ENCODE measurements at places on chromosomes 16 and 17.

DNA sequence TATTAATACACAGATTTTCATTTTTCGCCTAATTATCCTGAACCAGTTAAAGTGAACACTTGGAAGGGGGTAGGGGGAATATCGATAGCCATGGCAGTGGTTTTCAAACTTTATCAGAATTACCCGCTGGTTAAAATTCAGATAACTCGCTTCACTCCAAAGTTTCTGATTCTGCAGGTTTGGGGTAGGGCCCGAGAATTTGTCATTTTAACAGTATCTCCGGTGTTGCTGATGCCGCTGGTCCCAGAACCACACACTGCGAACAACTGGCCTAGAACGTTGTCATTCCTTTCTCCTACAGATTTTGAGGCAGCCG lies 313 bp upstream of the NSRP1 start:
- DNase-seq = no peak

DNA sequence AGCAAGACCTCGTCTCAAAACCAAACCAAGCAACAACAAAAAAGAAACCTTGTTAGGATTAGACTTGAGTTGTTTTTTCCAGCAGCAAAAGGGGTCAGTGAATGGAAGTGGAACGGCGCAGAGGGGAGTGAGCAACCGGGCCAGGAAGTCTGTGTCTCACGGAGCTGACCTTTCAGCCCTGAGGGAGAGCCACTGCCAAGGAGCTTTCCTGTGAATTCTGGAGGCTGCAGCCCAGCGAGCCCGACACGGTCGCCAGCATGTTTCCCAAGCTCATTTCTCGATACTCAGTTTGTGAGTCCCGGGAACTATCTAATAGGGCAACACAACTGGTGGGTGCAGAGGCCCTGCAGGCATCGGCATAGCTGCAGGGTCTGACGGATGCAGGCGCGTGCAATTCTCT lies 19.6 kb downstream of the TELO2 start:
- DNase-seq = no peak

GRCh38 chr17:76272541-76273444 lies 7.6 kb downstream of the UBALD2 start:
- DNase-seq = no peak

DNA sequence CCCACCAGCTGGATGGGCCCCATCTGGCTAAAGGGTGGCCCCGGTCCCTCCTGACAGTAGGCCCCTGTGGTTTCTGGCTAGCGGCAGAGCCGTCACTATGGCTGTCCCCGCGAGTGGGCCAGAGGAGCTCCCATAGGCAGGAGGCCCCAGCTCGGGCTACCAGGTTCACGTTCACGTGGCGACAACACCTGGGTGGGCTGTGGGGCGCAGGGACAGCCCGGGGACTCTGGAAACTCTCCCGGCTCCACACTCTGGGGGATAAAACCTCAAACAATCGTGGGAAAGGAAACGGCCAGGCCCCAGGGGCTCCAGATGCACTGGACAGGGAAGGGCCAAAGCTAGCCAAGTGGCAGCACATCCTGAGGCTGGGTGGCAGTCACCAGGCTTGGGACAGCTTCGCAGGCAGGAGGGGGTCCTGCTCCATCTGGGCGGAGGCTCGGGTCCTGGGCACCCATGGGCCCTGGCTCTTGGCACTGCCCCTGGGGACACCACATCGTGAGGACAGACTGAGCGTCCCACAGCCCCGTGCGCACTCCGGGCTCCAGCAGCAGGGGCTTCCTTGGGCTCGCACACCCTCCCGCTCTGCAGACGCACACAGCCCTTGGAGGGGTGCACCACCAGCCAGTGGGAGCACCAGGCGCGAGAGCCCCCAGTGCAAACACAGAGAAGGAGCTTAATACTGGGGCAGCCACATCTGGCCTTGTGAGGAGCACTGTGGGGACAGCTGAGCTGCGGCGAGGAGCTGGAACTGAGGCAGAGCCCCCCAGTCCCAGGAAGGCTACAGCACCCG lies 4.4 kb downstream of the RNF166 start:
- DNase-seq = no peak

DNA sequence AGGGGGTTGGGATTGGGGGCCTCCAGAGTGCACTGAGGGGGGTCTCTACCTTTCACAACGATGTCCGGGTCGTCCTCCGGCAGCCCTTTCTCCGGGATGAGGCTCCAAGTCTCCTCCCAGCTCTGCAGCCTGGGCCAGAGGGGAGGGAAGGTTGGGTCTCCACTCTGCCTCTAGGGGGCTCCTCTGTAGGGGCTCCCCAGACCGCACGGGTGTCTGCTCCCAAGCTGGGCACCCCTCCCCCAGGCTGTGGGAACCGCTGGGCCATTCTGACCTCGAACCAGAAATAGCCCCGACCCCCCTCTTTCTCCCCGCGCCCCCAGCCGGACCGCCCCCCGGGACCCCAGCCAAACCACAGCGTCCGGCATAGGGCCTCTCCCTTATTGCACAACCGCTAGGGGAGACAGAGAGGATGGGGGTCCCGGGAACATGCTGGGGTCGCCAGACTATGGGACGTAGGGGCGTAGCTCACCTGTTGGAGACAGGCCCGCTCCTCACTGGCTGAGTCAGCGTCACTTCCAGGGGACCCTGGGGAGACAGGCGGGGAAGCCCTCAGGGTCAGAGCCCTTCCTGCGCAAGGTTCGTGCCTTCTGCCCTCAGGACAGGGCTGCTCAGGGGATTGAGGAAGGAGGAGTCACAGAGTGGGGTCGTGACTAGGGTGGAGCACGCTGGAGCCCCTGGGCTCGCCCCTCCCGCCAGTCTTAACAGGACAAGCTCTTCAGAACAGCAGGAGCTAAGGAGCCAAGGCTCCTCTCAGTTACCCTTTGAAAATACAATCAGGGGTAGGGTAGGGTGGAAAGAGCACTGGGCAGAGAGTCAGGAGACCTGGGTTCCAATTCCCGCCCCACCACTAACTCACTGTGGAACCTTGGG lies 2.7 kb downstream of the PLEKHH3 start:
- DNase-seq = no peak

- DNase-seq = no peak
Observed at GRCh38 chr16:2841606-2842339, 11.7 kb downstream of the ZG16B start.

- DNase-seq = no peak
Observed at GRCh38 chr17:45090711-45091110, 29.6 kb downstream of the NMT1 start.

DNA sequence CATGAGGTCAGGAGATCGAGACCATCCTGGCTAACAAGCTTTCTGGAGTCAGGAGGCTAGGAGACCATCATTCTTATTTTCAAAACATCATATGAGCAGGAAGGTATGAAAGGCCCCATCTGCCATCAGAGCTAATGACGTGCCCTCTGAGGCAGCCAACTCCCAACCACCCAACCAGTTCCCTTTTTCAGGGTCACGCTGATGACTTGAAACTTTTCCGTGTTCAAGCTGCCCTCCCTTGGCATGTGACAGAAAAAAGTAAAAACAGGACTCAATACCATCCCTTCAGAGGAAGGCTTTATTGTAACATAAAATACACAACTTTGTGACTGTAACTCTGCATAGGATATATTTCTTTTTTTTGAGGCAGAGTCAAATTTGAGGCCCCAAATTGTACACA lies 4.6 kb upstream of the GHDC start:
- DNase-seq = no peak

- no peak for DNase-seq
Observed at GRCh38 chr16:90020260-90020837, 1.1 kb upstream of the DBNDD1 start.

DNA sequence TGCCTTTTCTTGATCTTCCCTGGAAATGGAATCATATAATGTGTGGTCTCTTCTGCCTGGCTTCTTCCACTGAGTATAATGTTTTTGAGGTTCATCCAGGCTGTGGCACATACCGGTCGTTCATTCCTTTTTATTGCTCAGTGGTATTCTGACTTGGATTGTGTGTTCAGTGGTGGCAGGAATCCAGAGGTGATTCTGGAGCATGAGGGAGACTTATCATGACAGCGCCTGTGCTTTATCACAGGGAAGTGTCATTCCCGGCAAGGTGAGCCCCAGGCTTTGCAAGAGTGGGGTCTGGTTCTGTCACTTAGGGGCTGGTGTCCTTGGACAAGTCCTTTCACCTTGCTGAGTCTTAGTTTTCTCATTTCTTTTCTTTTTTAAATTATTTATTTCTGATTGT lies 53.0 kb downstream of the IRX3 start:
- no peak for DNase-seq

DNA sequence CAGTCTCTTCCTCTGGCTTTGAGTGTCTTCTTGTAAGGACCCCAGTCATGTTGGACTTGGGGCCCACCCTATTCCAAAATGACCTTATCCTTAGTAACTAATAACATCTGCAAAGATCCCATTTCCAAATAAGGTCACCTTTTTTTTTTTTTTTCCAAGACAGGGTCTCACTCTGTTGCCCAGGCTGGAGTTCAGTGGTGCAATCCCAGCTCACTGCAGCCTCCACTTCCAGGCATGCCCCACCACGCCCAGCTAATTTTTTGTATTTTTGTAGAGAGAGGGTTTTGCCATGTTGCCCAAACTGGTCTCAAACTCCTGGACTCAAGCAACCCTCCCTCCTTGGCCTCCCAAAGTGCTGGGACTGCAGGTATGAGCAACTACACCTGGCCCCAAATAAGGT lies 118.8 kb upstream of the GSE1 start:
- DNase-seq = no peak

DNA sequence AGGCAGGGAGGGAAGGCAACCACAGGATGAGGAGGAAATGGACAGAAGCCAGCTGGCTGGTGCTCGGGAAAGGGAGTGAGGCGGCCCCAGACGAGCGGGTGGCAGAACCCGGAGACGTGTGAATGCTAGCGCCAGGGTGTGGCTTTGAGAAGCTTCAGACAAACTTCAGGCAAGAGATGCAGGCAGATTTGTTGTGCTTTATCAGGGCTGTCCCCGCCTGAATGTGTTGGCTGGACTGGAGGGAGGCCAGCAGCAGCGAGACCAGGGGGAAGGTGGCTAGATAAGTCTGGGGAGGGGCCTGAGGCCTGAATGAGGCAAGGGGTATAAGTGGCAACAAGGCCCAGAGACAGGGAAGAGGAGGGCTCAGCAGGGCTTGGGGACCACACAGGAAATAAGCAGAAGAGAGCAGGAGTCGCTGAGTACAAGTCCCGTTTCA lies 22.0 kb downstream of the CAMKK1 start:
- no peak for DNase-seq

GRCh38 chr16:68529608-68529930 lies 9.5 kb upstream of the ZFP90 start:
- no peak for DNase-seq

DNA sequence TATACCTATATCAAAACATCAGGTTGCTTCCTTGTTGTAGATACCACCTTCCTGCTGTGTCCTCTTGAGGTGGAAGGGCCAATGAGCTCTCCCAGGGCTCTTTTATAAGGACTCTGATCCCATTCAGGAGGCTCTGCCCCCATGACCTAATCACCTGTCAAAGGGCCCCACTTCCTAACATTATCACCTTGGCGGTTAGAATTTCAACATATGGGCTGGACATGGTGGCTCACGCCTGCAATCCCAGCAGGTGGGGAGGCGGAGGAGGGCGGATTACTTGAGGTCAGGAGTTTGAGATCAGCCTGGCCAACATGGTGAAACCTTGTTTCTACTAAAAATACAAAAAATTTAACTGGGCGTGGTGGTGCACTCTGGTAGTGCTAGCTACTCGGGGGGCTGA lies 86.4 kb downstream of the HAPSTR1 start:
- no peak for DNase-seq

DNA sequence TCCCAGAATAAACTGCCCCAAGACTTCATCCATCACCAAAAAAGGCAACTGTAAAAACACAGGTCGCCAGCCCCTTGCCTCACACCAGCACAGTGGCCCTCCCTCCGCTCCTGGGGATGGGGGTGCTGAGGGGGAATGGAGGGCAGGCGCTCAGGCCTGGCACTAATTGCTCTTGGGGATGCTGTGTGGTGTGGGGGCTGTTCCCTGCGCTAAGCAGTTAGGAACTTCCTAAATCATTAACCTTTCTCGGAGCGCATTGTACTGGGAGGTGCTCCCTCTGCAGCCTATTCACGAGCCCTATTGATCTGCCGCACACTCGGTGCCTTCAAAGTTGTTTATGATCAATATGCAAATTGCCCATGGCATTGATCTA lies 199.9 kb downstream of the ZFHX3 start:
- DNase-seq = no peak

DNA sequence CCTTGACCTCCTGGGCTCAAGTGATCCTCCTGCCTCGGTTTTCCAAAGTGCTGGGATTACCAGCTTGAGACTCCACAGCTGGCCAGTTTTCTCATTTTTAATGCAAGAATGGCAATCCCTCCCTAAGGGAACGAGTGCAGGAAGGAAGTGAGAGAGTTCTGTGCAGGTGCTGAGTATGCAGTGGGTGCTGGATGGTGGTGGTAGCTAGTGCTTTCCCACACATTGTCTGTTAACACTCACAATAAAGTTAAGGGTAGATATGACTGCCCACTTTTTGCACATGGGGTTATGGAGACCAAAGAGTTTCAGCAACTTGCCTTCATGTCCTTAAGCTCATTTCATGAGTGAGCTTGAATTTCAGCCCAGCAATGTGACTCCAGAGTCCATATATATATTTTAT lies 18.5 kb downstream of the RGS9 start:
- DNase-seq = no peak

- no peak for DNase-seq
Observed at GRCh38 chr16:54462151-54462651, 175.6 kb upstream of the IRX3 start.

- no peak for DNase-seq
Observed at GRCh38 chr17:79093270-79093669, 18.6 kb downstream of the ENGASE start.

GRCh38 chr16:82833378-82833993 lies 206.7 kb downstream of the CDH13 start:
- DNase-seq = no peak

GRCh38 chr16:88465387-88465983 lies 12.4 kb downstream of the ZFPM1 start:
- no peak for DNase-seq

- DNase-seq = no peak
Observed at GRCh38 chr16:68369168-68369567, 58.3 kb downstream of the PRMT7 start.

Data from NCI-H446 treated with DMSO at 0.1 percent for 48 hours (cell line).